ENCODE measurements at places on chromosomes 6 and 20. TPM values are rescaled to one million over a fixed set of nuclear protein-coding genes. Genes with fewer than 3 reads are reported as not detected.

DNA sequence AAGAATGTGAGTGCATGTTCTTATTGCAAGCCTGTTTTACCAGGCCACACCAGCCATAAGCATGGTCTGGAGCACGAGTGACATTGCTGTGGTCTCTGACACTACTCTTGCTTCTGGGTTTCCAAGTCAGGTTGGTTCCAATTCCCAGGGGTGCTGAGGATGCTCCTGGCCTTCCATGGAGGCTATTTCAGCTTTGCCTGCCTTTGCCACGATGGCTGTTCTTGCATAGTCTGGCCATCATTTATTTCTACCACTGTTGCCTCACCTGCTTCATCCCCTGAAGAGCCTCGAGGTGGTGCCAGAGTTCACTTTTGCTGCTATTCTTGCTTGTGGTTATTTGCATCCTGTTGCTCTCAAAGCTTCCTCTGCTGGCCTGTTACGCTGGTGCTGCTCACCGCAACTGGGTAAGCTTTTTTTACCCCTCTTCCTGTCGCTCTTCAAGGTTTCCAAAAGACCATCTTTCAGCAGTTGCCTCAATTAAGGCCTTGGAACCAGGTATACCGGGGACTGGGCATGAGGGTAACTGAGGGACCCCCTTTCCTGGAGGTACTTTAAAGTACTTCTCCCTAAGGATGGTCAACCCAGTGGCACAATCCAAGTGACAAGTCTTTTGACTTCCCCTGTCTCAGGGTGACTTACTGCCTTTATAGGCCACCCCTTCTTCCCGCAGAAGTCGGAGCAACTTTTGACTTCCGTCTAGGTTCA lies 64.5 kb downstream of the AKAP7 start:
- DNase-seq, result no peak

- no peak for DNase-seq
Measured at GRCh38 chr6:155253337-155253736, 10.5 kb upstream of the CLDN20 start.

EDN1 gene
- 51.7 TPM for total RNA-seq

GRCh38 chr6:161684731-161685475 lies 411.0 kb upstream of the AGPAT4 start:
- DNase-seq, result no peak

DNA sequence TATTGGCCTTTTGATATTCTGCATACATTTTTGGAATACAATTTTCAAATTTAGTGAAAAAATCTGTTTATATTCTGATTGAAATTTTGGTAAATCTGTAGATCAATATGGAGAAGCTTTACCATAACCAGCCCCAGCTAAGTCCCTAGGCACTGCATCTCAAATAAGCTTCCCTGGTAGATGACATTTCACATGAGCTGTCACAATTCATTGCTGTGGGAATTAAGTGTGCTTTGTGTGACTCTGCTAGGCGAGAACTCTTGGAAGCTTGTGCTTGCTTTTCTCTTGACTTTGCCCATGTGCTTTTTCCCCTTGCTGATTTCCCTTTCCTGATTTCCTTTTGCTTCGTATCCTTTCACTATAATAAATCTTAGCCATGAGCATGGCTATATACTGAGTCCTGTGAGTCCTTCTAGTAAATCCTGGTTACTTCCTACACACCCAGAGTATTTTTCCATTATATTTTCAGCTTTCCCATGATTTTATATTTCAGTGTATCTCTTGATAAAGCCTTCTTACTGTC lies 166.5 kb upstream of the MMS22L start:
- DNase-seq, result no peak

Data from breast epithelium (tissue), 4 donors.